ENCODE measurements at places on chromosomes 2 and 18.
A peak's percentile ranks its signal among the peaks of the same experiment; 100 is the strongest.

GRCh38 chr2:20313659-20314058 lies 37.0 kb downstream of the PUM2 start:
- no peak for DNase-seq

- DNase-seq: no peak
Observed at GRCh38 chr2:238720232-238720672, 127.6 kb upstream of the TWIST2 start.

- DNase-seq: no peak
Observed at GRCh38 chr2:8209494-8209893, 472.4 kb upstream of the ID2 start.

GRCh38 chr2:200199005-200199404 lies 107.5 kb upstream of the SPATS2L start:
- DNase-seq: no peak

GRCh38 chr2:217150236-217150635 lies 290.4 kb upstream of the TNP1 start:
- DNase-seq: no peak

- DNase-seq: no peak
Observed at GRCh38 chr2:2667690-2668089, 336.6 kb upstream of the MYT1L start.

DNA sequence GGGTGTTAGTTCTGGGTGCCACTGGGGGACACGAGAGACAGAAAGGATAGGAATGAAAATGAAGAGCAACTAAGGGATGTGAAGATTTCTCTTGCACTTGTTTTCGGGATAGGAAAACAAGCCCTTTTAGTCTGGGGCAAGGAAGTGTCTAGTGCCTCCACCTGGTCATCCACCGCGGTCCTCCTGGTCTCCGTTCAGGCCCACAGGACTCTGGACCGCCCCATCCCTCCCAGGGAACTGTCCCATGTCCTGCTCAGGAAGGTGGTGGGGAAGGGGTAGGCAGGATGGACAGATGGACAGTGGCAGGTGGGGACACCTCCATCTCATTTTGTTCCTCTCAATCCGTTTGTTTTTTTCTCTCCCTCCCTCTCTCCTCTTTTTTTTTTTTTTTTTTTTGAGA lies 45.9 kb downstream of the AGAP1 start:
- no peak for DNase-seq

DNA sequence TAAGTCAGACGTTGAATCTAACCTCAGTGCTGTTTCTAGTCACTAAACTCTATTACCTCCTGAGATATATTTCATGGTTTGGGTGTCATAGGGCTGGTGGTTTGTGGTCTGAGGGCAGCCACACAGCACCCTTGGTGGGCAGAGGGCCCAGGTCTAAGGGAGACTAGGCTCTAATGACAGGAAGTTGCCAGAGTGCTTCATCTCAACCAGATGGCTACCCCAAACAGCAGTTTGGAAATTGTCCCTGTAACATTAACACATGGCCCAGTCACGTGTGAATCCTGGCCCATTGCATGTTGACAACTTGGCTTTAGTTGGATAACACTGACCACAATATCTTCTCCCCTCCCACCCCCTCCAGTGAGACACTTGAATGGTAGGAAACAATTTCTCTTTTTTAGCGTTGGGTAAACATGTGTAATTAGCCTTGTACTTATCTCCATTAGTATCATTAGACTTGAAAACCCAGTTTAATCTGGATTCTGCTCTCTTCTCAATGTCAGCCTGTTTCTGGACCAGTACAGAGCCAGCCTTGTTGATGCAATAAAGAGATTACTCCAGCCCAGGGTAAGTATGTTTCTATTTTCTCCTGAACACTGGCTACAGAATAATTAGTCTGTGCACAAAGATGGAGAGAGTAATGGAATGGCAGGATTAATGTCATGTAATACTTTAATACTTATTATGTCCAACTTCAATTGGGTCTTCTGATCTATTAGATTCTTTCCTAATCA lies 187.8 kb upstream of the SIX3 start:
- DNase-seq: no peak

DNA sequence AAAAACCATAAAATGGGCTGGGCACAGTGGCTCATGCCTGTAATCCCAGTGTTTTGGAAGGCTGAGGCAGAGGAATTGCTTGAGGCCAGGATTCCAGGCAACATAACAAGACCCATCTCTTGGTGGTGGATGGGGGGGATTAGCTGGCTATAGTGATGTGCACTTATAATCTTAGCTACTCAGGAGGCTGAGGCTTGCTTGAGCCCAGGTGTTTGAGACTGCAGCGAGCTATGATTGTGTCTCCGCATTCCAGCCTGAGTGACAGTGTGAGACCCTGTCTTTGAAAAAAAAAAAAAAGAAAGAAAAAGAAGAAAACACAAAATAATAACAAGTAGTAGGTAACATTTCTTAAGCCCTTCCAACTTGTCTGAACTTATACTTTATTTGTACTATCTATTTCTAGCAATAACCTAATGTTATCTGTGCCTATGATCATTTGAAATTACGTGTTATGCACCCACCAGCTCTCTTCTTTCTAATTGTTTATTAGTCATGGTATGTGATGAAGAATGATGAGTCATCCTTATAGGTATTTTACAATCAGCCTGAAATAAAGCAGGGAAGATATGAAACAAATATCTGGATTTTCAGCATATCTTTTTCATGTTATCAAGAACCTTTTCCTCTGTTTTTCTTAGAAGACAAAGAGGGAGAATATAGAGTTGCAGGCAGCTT lies 129.3 kb upstream of the UNC80 start:
- no peak for DNase-seq

GRCh38 chr18:7516266-7517117 lies 50.6 kb upstream of the PTPRM start:
- DNase-seq: no peak

GRCh38 chr2:178401994-178402437 lies 49.0 kb downstream of the PRKRA start:
- DNase-seq: no peak

DNA sequence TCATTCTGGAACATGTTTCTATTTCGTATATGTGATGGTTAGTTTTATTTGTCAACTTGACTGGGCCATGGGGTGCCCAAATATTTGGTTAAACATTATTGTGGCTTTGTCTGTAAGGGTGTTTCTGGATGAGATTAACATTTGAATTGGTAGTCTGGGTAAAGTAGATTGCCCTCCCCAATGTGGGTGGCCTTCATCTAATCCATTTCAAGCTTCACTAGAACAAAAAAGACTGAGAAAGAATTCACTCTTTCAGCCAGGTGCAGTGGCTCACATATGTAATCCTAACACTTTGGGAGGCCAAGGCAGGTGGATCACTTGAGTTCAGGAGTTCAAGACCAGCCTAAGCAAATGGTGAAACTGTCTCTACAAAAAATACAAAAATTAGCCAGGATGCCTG lies 55.7 kb upstream of the TANC1 start:
- DNase-seq: no peak

DNA sequence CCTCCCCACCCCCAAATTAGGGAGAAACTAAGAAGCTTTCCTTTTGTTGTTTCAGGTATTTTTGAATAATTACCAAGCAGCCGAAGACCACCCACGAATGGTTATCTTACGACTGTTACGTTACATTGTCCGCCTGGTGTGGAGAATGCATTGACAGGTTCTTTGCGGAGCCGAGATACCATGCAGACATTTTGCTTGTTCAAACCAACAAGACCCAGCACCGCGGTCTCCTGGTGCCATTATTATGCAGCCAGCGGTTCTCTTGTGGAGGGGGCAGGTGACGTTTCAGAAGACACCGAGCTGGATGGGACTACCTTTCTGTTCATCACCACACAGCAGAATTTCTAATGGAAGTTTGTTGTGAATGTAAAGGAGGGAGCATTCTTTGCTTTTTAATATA lies 43.4 kb downstream of the BCL2L11 start:
- DNase-seq: no peak

DNA sequence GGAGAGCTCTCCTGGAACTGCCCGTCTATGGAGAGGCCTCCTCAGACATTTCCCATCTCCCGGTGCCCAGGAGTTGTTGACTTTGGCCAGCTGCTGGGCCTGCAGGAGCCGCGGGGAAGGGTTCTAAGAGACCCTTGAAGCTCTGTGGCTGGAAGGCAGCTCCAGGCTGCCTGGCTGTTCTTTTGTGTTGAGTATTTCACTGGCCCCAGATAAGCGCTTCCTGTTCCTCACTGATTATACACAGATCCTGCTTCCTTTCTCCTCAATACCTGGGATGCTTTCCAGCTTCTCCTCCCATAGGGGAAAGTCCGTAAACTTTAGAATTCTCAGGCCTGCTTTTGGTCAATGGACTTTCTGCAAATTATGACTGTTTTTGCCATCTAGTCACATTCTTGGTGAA lies 57.8 kb downstream of the TGOLN2 start:
- DNase-seq: no peak

DNA sequence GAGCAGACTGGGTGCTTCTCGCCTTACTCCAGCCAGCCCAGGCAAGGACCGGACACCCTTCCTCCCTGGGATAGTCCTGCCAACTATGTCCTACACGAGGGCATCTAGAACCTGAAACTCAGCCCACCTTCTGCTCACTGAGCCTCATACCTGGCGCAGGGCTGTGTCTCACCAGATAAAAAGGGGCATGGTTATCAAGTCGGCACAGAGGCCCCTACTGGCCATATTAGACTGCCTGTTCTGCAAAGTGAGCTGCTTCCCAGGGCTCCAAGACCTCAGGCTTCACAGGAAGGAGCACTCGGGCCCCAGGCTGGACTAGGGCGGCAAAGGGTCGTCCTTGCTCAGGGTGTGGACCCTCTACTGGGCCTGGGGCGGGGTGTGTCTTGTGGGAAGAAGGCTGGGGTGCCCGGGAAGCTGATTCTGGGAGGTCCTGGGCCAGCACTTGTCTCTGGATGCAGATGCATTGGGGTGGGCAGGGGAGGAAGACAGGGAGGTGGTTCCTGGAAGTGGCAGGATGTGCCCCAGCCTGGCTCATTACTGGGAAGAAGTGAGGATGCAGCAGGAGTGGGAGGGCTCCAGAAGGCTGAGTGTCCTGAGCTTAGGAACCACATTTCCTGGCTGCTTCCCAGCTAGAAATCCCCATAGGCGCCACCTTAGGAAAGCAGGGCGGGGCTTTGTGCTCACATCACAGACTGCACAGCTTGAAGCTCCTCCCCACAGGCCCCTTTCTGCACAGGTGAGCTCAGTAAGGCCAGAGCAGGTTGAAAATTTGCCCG lies 19.6 kb downstream of the EHD3 start:
- no peak for DNase-seq

GRCh38 chr18:37055137-37055802 lies 226.3 kb downstream of the KIAA1328 start:
- no peak for DNase-seq

GRCh38 chr2:104865096-104865470 lies 11.2 kb downstream of the POU3F3 start:
- no peak for DNase-seq

DNA sequence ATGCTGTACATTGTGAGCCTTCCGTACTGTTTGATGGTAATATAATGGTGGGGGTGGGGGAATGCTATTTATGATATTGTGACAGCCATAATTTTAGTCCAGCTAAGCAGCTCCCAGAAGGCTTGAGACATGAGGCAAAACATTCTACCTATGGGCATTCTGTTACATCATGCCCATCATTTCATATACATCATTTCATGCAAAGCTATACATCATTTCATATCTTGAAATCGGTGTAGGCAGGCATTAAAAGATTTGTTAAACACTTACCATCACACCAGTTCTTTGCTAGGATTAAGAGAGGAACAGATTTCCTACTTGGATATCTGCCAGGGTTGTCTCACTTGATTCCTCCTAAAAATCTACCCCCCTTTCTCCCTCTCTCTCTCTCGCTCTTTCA lies 84.5 kb downstream of the COL5A2 start:
- no peak for DNase-seq

- no peak for DNase-seq
Observed at GRCh38 chr18:48961547-48961946, 10.8 kb upstream of the SMAD7 start.

DNA sequence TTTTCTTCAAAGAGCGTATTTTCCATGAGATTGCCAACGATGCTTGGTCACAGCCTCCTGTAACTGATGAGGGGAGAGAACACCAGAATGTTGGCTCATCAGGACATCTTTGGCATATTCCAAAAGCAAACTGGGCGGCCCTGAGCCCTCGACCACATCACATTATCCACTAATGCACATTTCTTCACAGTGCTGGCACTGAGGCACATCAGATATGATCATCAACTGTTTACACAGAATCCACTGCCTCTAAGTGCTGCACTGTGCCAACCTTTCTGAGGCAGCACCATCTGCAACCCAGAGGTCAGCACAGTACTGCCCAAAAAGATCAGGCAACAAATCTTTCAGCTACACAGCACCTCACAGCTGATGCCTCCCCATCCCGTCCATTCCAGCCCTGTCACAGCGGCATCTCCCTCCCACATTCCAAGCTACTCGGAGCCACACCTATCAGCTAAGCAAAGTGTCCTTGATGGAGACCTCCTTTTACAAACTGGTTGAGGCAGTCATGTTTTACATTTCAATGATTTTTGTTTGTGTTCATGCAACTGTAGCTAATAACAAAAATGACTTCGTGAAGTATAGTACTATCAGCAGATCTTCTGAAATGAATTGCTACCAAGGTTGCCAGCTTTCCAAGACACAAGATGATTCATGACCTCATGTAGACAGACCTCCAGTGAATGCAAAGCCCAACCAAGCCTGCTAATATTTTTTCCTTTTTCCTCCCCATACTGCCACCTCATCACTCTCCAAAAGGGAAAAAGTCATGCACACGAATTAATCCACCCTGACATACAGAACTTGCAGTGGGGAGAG lies 32.3 kb downstream of the MYO5B start:
- no peak for DNase-seq

DNA sequence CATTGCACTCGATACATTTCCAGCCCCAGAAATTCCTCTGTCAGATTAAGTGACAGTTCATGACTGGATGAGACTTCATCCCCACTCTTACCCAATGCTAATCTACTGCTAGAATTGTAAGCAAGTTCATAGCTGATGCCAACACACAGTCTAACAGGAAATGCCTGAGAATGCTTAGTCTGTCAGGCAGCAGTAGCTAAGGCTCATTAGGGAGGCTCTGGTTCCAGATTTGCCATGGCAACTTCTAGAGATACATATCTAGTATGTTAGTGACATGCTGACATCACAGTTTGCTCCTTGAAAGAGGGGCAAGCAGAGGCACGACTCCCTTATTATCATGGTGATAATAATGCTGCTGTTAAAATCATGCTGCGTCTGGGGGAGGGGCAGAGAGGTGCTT lies 198.4 kb downstream of the RBM43 start:
- peak; percentile 75 for DNase-seq

DNA sequence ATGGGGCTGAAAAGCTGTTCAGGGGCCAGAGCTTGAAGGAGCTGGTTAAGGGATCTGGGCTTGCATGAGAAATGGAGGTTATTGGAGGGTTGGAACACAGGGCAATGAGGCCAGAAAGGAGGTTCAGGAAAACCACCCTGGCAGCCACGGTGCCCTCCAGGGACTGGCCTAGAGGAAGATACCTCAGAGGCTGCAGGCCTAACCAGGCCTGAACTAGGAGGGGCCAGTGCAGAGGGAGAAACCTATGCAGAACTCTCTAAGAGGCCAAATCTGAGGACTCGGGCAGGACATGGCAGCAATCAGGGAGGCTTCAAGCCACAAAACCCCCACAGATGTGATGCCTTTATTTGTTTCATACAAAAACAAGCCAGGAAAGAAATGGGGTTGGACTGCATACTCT lies 66.8 kb downstream of the BIN1 start:
- no peak for DNase-seq

- DNase-seq: no peak
Observed at GRCh38 chr2:158598862-158599517, 142.2 kb downstream of the PKP4 start.

Data from AG04449 (cell line).